Muscle of back (tissue), 13 donors: ENCODE measurements at places on chromosomes 16 and 17. TPM values are rescaled to one million over a fixed set of nuclear protein-coding genes. Genes with fewer than 3 reads are reported as not detected.

Gene SEZ6
- 0.27 TPM for polyA plus RNA-seq

Gene COX6A2
- 272 TPM for polyA plus RNA-seq

Gene PNMT
- 5.8 TPM for polyA plus RNA-seq

DNA sequence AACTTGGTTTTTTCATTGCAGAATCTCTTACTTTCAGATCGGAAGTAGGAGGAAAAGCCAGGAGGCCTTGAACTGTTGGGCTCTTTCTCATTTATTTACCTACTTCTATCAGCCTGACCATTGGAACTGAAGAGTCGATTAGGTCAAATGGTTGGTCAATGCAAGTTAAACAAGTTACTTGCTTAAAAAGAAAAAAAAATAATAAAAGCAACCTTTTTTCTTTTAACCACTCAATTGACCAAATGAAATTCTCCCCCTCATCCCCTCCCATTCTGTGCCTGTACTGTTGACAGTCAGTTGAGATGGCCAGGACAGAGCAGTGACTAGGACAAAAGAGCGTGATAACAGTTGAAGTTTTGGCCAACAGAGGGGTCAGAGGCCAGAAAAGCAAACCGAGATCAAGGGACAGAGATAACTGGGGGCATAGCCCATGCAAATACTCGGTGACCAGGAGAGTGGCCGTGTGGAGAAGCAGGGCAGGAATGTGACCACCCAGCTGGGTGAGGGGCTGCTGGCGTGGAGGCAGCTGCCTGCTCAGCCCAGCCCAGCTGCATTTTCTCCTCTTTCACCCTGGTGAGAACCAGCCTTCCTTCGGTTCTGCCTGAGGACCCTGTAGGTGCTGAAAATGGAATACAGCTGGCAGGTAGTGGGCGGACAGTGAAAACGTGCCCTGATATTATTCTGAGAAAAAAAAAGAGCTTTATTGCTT, 72.2 kb downstream of the HS3ST3B1 start:
- no peak for DNase-seq

DNA sequence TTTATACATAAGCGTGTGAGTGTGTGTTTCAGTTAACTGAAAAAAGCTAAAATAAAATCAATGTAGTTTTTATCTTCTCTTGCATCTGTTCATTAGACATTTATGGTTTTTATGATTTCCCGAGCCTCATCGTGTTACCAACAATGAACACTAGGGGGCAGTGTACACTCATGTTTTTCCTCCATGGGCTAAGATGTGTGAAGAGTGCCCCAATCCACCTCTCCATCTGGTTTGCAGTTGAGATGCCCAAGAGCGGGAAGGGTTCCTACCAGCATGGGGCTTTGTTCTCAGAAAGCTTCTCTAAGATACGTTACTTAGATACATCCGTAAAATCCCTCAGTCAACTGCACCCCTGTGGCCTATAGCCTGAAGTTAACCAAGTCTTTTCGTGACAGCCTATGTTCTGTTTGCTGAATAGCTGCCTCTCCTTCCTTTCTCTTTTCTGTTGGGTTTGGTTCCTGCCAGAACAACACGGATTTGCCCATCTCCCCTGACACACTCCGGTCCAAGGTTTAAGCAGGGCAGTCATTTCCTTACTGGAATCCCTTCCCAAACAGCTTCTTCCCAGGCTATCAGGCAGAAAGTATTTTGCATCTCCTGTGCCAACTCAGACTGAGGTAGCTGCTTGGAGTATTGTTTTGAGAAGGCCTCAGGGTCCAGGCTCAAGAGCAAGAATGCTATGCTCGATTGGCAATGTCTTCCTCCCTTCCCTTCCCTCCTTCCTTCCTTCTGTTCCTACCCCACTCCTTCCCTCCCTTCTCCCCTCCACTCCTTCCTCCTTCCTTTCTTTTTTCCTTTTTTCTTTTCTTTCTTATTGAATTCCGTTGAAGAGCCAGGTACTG, 12.9 kb upstream of the ELAC2 start:
- DNase-seq: peak; percentile 84

DNA sequence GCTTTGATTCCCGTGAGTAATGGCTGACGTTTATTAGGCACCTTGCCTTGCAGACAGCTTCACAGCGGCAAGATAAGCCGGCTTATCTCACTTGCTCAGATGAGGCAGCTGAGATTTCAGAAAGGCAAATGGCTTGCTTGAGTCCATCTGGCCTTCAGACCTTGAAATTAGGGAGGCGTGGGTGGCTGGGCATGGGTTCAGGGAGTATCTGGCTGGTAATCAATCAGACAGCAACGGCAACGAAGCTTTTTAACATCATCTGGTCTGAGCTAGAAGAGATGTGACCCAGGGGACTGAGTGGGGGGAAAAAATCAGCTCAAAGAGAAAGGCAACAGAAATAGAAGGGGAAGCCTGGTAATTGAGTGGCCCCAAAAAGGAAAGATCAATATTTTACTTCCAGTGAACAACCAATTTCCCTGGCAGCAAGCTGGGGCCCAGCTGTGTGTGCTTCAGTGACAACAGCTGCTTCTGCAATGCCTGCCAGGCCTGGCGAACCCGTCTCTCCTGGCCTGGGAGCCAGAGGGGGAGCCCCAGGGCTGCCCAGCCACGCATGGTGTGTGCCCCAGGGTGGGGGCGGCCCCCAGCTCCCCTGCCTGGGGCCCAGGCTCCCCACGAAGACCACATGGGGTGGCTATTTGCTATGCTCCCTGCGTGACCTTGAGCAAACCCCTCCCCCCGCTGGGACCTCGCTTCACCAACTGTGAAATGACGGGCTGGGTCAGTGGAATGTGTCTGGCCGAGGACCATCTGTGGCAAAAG, 34.0 kb downstream of the RAB11FIP4 start:
- DNase-seq: peak; percentile 72

- no peak for DNase-seq
Observed at GRCh38 chr17:64920026-64920418, 744 bp upstream of the LRRC37A3 start.

DNA sequence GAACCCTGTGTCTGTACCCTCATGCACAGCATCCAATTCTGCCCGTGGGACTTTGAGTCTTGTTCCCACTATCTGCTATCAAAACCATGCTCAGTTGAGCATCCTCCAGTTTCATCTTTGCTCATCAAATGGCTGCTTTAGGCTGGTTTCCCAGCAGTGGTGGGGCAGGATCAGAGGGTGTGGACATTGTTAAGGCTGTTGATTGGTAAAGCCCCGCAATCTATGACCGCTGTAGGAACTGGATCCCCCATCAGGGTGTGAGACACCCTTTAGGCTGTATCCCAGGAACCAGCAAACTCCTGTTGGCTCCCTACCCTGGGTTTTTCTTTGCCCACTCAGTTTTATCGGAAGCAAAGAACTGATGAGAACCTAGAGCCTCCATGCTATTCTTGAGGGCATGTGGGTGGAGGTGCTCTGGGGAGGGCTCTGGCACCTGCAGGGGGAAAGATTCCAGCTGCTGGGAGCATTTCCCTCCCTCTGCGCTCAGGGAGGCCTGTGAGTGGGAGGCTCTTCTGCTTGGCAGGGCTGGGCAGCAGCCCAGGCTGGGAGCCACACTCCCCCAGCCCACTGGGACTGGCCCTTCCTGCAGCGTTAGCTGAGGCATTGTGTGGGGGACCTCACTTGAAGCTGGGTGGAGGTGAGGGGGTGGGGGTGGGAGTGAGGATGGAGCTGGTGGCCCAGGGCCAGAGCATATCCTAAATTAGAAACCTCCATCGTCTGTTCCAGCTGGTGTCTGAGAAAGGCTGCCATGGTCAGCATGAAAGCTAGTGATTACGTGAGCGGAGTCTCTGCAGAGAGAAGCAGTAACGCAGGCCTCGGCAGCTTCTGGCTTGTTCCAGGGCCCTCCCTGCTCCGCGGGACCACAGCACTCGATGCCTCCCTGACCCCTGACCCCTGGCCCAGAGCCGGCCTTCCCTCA, 160.6 kb downstream of the IRF8 start:
- peak; percentile 11 for DNase-seq

DNA sequence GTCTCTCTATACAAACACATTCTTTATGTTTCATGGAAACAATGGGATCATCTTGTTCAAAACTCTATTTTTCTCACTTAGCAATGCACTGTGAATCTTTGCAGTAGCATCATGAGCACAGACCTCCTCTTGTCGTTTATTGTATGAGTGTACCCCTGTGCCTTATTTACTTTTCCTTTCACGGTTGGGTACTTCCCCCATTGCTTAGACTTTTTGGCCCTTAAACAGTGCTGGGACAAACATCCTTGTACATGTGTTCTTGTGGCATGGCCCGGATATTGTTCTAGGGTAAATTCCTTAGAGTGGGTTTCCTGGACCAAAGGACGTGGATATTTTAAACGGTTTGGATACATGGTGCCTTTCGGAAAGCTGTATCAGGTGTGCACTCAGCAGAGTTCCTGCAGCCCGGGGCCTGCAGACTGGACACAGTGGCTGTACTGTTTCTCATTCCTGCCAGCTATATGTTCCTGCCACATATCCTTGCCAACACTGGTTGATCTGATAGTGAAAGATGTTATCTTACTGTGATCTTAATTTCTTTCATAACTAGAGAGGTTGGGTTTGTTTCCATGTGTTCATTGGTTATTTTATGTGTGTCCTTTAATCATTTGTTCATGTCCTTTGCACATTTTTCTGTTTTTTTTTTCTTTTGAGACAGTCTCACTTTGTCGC, 111.1 kb downstream of the OR1D5 start:
- DNase-seq: no peak

GRCh38 chr17:71790791-71791190, 330.0 kb upstream of the SOX9 start:
- no peak for DNase-seq

GRCh38 chr17:54992797-54993639, 24.5 kb downstream of the STXBP4 start:
- peak; percentile 63 for DNase-seq

- no peak for DNase-seq
Observed at GRCh38 chr17:75135452-75135851, 3.9 kb upstream of the NT5C start.

- DNase-seq: peak; percentile 16
Observed at GRCh38 chr16:70553645-70554044, 30.0 kb downstream of the SF3B3 start.

DNA sequence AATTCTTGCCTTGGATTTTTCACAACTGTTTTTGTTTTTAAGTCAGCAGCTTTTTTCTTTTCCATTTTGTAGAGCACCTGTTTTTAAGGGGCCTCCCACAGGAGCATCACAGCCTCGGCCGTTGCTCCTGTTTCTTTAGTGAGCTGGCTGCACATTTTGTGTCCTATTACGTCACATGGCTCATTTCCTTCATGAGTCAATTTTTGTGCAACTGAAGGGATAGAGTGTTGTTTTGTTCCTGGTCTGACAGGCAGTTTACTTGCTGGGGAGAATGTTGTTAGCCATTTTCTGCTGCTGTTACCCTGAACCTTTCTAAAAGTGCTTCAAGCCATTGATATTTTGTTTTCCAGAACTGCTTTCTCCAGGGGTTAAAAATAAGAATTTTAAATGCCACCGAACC, 45.0 kb upstream of the CRISPLD2 start:
- no peak for DNase-seq

DNA sequence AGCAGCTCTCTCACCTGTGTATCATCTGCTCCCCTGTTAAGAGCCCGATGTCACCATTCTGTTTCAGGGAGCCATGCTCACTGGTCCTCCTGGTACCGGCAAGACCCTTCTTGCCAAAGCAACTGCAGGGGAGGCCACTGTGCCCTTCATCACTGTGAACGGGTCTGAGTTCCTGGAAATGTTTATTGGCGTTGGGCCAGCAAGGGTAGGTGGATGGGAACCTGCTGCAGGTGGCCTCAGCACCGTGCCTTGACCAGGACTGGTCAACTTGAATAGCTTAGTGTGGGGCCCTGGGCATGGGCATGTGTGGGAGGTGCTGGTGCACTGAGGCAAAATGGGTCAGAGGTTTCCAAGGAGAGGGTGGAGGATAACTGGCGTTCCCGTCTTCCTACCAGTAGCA, 28.5 kb downstream of the DBNDD1 start:
- no peak for DNase-seq

GRCh38 chr17:40242774-40243173, 23.7 kb downstream of the WIPF2 start:
- DNase-seq: peak; percentile 18

DNA sequence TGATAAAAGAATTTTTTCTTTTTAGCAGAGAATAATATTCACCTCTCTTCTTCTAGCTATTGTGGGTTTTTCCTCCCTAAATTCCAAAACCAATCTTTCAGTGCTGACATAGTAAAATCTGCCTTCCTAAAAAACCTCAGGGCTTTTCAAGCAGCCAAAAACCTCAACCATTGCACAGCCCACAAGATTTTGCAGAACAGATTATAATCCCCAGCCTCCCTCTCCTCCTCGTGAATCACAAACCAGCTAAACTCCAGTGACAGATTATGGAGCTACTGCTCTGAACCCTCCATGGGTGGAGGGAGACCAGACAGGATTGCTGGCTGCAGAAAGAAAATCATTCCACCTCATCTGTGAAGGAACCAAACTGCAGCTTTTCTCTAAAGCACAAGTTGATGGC, 341.6 kb downstream of the SOX9 start:
- DNase-seq: no peak
